ENCODE measurements at places on chromosomes 1 and 21.
A peak's percentile ranks its signal among the peaks of the same experiment; 100 is the strongest.

- no peak for DNase-seq
Observed at GRCh38 chr1:159296706-159297375, 5.3 kb upstream of the FCER1A start.

- no peak for DNase-seq
Observed at GRCh38 chr1:230403442-230403841, 22.7 kb downstream of the PGBD5 start.

- DNase-seq: no peak
Observed at GRCh38 chr1:119676571-119677206, 28.6 kb upstream of the ZNF697 start.

GRCh38 chr1:42153624-42154023, 414 bp downstream of the GUCA2B start:
- no peak for DNase-seq

GRCh38 chr1:243363832-243364231, 108.0 kb downstream of the SDCCAG8 start:
- no peak for DNase-seq

- DNase-seq: no peak
Observed at GRCh38 chr1:160163615-160164014, 12.2 kb downstream of the ATP1A4 start.

DNA sequence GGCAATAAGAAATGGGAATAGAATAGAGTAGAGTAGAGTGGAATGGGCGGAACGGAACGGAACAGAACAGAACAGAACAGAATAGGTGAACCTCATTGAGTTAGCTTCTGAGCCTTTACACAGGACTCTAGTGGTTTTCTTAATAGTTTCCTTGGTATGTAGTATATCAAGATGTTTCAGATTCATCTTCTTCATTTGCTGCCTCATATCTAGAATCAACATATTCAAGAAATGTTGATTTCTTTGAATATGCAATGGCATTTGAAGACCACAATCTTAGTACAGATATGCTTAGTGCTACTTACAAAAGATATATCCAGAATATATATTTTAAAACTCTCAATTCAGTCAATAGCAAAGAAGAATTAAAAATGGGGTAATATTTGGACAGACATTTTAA, 133.8 kb downstream of the TSEN15 start:
- no peak for DNase-seq

DNA sequence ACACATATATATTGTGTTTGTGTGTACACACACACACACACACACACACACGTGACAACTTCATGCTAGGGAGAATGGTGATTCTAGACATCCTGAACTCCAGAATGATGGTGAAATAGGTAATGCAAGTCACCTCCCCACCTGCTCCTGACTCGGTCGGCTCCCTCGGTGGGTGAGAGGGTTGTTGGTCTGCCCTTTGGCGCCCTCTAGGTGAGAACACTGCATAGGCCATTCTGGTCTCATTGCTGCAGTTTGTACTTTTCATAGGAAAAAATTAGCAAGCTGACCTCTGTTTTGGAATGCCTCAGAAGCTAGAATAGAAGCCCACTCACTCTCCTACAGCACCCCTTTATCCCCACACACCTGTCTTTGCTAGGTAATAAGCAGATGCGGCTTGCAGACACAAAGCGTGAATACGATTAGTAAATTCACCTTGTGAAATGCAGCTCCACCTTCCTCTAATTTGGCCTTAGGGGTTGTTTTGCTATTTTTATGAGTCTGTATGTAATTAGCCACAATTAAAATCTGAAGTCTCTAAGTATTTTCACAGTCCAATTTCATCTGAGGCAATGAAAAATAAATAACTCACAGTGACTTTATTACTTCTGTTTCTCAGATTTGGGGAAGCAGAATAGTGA, 130.0 kb upstream of the KCNJ15 start:
- peak; percentile 63 for DNase-seq

DNA sequence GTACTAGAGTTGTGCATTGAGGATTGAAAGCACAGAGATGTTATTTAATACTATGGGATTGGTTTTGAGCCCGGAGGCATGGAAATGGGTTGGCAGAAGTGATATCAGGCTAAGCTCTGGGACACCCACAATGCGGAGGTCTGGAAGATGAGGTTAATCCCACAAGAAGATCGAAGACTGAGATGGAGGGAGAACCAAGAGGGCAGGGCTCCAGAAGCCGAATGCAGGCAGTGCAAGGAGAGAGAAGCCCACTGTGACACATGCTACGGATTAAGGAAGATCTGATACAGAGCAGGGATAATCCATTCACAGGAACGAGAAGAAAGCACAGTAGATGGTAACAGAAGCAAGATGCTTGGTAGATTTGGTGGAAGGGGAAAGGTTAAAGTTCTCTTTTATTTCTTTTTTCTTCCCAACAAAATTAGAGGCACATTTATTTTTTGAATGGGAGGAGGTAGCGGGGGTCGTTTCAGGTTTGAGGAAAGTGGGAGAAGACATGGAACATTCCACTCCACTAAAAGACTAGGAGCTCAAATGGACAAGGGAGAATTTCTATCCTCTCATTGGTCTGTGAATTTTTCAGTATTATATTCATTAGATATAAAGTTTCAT, 113.2 kb downstream of the NCAM2 start:
- DNase-seq: no peak

DNA sequence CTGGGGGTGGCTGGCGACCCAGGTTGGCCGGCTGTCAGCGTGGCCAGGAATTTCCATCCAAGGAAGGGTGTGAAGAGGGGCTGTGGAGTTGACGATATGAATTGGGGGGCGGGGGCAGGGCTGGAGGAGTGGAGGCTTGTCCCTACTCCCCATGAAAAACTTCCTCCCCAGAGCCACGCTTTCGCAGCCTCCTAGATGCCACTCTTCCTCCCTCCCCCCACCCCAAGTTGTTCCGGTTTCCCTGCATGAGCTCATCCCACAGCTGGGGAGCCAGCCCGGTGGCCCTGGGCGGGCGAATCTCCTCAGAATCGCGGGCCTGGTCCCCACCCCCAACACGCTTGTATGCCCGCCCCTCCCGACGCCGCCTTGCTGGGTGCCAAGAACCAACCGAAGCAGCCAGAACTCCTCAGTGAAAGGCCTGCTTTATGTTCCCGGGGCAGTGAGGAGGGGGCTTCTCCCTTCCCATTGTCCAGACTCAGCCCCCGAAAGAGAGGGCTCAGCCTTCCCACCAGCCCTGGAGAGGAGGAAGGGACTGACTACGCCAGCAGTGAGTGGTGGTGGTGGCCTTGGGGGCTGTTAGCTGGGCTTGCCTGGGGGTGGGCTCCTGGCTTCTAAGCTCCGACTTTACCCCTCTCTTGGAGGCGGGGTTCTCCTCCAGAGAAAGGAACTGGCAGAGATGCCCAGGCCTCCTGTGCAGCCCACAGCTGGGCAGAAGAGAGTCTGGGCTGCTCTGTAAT, 1.8 kb upstream of the CSMD2 start:
- DNase-seq: no peak

- DNase-seq: no peak
Observed at GRCh38 chr21:26840201-26840600, 5.0 kb downstream of the ADAMTS1 start.

DNA sequence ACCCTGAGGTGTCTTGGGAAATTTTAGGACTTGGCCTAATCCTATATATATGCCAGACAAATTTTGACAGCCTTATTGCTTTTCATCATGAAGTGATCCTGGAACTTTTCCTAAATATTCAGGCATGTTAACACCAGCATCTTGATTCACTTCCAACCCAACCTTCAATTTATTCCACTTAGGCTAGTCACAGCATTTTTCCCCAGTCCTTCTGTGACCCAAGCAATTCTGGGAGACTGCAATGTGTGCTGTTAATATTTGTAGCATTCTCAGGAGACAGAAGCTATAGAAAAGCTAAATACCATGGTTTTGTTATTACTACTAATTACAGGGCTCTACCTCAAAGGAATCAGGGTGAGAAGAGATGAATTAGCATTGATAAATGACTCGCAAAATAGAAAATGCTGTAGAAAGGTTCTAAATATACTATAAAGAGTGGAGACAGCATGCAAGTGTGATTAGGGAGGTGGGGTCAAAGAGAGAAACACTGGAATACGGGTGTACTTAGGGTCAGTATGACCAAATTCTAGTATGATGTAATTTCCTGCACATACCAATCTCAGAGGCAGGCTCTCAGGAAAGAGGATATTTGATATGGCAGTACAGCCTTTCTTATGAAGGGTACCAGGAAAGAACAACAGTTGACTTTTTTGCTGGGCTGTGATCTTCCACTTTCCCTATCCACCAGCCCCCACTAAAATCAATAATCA, 29.1 kb downstream of the PRRX1 start:
- DNase-seq: no peak

GRCh38 chr1:21669258-21670058, at the start of gene RAP1GAP:
Gene RAP1GAP, minus strand, starts transcription at chr1:21669357. Its CDS starts 49,325 bp downstream, at chr1:21620032.
- peak; percentile 39 for DNase-seq

GRCh38 chr1:5847013-5847659, 145.1 kb downstream of the NPHP4 start:
- DNase-seq: peak; percentile 29

Data from KBM-7 (cell line).